Cardiac fibroblast (primary cell): ENCODE measurements at places on chromosomes 6 and 20.
A peak's percentile ranks its signal among the peaks of the same experiment; 100 is the strongest.

- DNase-seq: no peak
Measured at GRCh38 chr20:1255675-1256074, 10.4 kb upstream of the SNPH start.

- no peak for DNase-seq
Measured at GRCh38 chr6:109103942-109104341, 8.6 kb downstream of the CEP57L1 start.

- no peak for DNase-seq
Measured at GRCh38 chr6:155106456-155107115, 111.5 kb downstream of the TIAM2 start.

- DNase-seq: no peak
Measured at GRCh38 chr6:48429610-48430009, 318.6 kb upstream of the PTCHD4 start.

DNA sequence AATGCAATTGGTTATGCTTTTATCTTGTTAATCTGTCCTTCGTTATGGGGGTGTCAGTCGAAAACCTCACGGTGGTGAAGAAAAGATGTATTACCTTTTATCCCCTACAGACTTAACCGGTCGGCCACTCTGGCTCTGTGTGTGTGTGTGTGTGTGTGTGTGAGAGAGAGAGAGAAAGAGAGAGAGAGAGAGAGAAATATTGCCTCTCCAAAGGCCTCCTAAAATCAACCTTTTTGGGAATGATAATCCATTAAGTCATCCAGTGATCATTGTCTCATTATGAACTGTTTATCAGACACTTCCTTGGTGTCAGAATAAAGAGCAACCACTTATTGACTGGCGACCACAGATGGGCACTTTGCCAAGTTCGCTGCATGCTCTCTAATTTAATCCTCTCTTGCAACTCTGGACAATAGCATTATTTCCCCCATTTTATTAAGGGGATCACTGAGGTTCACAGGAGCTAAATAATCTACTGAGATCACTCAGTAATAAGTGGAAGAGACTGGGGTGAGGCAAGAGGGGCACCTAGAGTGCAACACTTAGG is 30.7 kb downstream of the SLC35D3 start:
- DNase-seq: no peak

- DNase-seq: no peak
Measured at GRCh38 chr6:73955800-73956199, 259.8 kb downstream of the CD109 start.

DNA sequence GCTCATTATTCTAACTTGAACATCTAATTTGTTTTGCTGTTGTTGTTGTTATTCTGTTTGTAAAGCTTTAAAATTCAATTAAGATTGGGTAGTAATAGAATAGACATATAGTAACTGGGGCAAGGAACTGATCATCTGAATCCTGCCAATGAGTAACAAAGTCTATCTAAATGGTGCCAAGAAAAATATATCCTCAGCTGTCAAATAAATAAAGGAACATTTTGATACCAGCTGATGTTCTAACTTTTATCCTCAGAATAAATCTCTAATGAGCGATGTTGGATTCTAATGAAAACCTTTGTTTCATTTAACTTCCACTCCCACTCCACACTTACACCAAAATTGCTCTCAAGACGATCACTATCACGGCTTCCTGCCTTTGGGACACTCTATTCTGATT is 210.9 kb downstream of the TINAG start:
- no peak for DNase-seq

GRCh38 chr6:145632971-145633370 is 102.3 kb downstream of the EPM2A start:
- no peak for DNase-seq

DNA sequence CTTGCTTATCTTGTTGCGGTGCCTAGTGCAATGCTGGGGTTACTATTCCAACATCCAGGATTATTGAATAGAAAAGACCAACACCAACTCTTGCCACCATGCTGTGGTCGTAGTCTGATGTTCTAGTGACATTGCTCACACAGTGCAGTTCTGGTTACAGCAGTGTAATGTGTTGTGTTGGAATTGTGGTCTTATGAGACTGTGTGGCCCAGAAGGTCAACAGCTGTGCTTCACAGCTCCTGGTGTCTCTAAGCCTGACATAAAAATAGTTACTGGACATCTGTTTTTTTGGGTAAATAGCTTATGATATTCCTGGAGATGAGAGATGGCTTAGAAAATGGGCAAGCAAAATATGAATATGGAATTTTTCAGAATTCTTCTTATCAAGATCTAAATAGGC is 57.6 kb downstream of the SLC22A2 start:
- DNase-seq: no peak

DNA sequence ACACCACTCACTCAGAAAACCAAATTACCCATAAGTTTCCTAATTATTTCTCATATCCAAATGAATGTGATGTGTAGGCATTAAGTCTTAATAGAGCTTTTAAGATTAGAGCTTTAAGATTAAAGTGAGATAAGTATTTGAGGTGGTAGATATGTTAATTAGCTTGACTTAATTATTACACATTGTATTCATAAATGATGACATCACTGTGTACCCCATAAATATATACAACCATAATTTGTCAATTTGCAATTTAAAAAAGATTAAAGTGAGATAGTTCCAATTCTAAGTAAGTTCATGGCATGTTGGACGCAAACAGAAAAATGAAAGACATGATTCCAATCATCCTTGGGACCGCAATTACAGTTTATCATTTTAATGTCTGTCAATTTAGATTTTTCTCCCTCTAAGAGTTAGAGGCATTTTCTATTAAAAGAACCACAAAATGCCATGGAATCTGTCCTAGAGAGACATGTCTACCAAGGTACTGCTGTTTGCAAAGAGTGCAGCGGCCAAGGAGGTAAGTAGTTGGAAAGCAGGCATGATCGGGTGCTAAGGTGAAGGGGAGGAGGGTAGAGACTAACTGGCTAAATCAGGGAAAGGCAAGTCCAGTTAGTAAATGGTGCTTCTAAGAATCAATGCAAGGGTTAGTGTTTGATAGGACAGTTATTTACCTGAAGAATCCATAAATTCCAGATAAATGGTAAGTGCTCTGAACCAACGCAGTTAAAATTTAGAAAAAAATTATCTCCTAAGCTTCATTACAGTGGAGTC is 65.7 kb downstream of the CHD6 start:
- DNase-seq: no peak

DNA sequence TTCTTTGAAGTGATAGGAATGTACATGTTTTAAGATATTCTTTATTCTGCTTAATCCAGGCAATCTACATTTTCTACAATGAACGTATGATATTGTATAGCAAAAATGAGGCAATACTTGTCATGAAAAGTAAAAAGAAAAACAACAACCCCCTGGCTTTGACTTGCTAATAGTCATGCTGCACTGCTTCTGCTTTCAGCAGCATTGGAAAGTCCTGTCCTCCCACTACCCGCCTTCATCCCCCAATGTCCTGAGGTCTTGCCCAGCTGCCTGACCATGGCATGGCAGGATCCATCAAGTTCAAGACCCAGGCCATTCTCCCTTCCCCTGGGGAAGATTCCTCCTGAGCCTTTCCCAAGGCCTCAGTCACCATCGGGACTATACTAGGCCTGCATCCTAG is 156.5 kb downstream of the SH3BGRL2 start:
- no peak for DNase-seq

- DNase-seq: peak; percentile 66
Measured at GRCh38 chr6:145704143-145704781, 31.1 kb downstream of the EPM2A start.

- no peak for DNase-seq
Measured at GRCh38 chr6:11460837-11461661, 76.5 kb upstream of the TMEM170B start.

DNA sequence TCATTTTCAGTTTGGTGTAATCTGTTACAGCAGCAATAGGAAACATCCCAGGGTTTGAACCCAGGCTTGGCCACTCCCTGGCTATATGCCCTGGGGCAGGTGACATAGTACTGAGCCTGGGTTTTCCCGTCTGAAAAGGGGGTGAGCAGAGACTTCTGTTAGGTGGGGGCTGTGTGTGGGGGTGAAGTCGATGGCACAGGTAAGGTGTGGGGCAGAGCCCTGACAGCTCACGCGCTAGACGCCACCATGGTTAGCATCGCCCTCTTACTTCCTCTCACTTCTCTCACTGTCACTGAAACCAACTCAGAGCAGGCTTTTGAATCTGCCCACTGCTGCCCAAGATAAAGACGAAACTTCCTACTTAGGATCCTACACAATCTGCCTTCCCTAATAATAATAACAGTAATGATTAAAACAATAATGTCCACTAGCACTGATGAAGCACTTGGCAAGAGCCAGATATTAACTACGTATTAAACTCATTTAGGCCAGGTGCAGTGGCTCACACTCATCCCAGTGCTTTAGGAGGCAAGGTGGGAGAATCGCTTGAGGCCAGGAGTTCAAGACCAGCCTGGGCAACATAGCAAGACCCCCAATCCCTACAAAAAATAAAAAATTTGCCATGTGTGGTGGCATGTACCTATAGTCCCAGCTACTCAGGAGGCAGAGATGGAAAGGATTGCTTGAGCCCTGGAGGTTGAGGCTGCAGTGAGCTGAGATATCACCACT is 117.9 kb upstream of the PTPN1 start:
- DNase-seq: no peak

- DNase-seq: peak; percentile 35
Measured at GRCh38 chr6:159969204-159969912, 476 bp downstream of the IGF2R start.

- peak; percentile 20 for DNase-seq
Measured at GRCh38 chr6:155152211-155153076, 111.4 kb upstream of the CLDN20 start.

- DNase-seq: no peak
Measured at GRCh38 chr20:33008336-33009213, 1.1 kb downstream of the BPIFB2 start.

DNA sequence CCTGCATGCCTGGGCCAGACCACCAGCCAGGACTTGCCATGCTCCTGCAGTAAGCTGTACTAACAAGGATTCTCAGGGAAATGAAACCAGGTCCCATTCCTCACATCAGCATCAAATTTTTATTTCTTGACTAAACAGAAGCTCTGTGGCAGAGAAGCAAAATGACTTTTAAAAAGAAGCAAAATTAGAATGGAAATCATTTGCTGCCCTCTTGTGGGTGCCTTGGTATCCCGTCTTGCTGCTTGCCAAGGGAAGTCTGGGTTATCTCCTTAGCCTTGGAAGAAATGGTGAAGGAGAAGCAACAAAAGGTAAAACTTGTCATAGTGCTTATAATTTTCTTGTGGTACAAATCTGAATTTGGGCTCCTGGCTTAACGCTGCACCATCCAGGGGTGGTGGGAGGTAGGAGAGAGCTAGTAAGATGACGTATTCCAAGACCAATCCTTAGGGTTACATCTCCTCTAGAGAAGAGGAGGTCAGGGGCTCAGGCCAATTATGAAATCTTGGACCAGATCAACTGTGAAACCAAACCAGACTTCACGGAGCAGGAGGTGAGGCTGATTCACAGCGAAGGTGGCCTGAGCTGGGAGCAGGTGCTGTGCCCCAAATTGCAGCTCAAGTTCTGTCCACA is 107.5 kb downstream of the FAXC start:
- DNase-seq: peak; percentile 44

GRCh38 chr20:2754424-2754823 is 46.0 kb downstream of the CPXM1 start:
- no peak for DNase-seq

DNA sequence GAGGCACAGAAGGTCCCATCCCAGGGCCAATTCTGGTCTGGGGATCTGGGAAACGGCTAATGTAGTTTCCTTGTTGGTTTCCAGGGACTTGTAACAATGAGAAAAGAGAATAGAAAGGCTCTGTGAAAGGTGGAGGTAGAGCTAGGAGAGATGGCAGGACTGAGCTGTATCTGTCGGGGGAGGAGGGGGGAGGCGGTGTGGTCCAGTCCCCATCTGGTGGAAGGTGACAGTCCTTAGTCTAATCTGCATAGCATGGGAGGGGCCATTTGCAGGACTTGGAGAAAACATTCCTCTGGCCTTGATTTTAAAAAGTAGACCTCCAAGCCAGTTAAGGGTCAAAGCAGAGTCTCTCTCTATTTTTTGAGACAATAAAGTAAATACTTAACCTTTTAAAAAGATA is 137.1 kb downstream of the DNAH8 start:
- no peak for DNase-seq

DNA sequence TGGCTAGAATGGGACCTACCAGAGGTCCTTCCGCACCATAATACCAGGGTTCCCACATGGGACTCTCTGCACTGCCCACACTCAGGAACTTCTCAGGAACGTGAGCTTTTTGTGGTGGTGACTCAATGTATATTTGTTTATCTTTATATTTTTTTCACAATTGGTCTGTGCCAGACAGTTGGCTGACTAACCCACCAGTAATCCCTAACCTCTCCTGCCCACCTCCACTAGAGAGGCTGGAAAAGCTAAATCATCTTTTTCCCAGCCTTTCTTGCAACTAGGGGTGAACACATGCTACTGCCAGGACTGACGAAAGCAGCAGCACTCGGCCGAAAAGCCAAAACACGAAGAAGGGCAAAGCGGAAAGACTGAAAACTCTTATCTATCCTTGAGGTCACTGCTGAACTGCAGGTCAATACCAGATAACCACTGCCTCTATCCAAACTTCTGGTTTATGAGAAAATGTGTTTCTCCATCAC is 112.9 kb downstream of the TRERF1 start:
- peak; percentile 99 for DNase-seq

DNA sequence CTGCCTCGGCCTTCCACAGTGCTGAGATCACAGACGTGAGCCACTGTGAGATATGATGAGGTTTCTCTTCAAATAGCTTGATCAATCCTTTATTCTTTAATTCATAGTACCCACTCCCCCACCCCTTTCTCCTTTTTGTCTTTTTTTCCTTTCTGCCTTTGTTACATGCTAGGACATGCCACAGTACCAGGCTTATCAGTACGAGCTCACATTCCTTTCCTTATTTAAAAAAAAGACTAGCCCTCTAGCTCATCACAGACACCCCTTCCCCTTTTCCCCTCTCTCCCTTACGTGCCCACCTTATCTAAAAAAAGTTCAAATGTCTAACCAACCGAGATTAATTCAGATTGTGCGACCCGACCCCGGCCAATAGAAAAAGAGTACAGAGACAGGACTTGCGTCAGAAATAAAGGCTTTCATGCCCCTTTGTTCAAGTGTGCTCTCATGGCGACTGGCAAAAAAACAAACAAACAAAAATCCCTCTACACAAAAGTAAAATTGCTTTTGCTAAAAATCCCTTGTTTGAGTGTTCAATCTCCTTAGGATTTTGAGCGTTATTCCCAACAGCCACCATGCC is 49.2 kb downstream of the MRAP2 start:
- DNase-seq: peak; percentile 35

GRCh38 chr6:80143419-80143937 is 37.0 kb downstream of the BCKDHB start:
- peak; percentile 94 for DNase-seq

GRCh38 chr6:170584954-170585498 is 589 bp upstream of the PDCD2 start:
- no peak for DNase-seq
